ENCODE measurements at places on chromosomes 2 and 18.

- peaks cover 31% of the 10 kb centered on the region for H3K27me3 ChIP-seq
- no peaks in the 10 kb centered on the region for H3K4me1 ChIP-seq
- DNase-seq, result no peak
- H3K36me3 ChIP-seq, result no peaks in the 10 kb centered on the region
- no peak overlapping the region for H3K4me3 ChIP-seq
Measured at GRCh38 chr18:32287249-32287648, 97.4 kb downstream of the MEP1B start.

DNA sequence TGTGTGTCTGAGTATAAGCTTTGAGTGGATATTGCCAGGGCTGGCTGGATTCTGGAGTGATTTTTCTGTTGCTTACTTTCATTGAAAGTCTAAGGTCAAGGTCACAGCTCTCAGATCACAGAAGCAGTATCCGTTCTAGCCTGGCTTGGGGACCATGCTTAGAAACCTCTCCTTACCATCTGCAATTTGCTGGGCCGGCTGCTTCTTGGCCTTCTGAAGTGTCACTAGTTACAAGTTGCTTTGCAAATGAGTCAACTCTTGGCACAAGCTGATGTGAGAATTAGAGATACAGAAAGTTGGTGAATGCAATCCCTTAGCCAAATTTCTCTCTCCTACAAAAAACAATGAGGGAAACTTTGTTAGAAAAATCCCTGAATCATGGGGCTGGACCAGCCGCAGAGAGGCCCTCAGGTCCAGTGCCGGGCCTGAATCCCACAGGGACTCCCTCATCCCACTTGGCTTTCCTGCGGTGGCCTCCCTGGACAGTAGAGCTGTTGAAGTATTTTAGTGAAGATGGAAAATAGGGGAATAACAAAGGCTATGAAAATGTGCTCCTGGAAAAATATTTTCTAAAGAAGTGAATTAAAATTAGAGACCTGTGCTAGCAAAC, 92.7 kb upstream of the CNGA3 start:
- DNase-seq, result no peak
- no peak overlapping the region for H3K4me3 ChIP-seq
- no peak overlapping the region for H3K27ac ChIP-seq
- H3K27me3 ChIP-seq, result peaks cover 42% of the 10 kb centered on the region

GRCh38 chr2:6177811-6178210, 485.6 kb downstream of the SOX11 start:
- H3K4me3 ChIP-seq, result no peak overlapping the region
- no peak for DNase-seq
- no peaks in the 10 kb centered on the region for H3K4me1 ChIP-seq
- H3K36me3 ChIP-seq, result no peaks in the 10 kb centered on the region
- no peaks in the 10 kb centered on the region for H3K27me3 ChIP-seq
- no peak overlapping the region for H3K27ac ChIP-seq

- H3K4me1 ChIP-seq, result no peaks in the 10 kb centered on the region
- peaks cover 2% of the 10 kb centered on the region for H3K36me3 ChIP-seq
- H3K4me3 ChIP-seq, result no peak overlapping the region
- H3K27me3 ChIP-seq, result no peaks in the 10 kb centered on the region
Measured at GRCh38 chr2:14255135-14255820, 377.2 kb upstream of the LRATD1 start.

- H3K27me3 ChIP-seq, result peaks cover 51% of the 10 kb centered on the region
- no peak overlapping the region for H3K4me3 ChIP-seq
- H3K27ac ChIP-seq, result no peak overlapping the region
- H3K36me3 ChIP-seq, result no peaks in the 10 kb centered on the region
- no peak for DNase-seq
- no peaks in the 10 kb centered on the region for H3K4me1 ChIP-seq
Measured at GRCh38 chr2:229622495-229623355, 91.6 kb downstream of the DNER start.

GRCh38 chr2:235746257-235746934, 252.6 kb downstream of the AGAP1 start:
- H3K4me3 ChIP-seq, result no peak overlapping the region
- no peak for DNase-seq
- H3K36me3 ChIP-seq, result peaks cover 15% of the 10 kb centered on the region
- no peaks in the 10 kb centered on the region for H3K4me1 ChIP-seq

DNA sequence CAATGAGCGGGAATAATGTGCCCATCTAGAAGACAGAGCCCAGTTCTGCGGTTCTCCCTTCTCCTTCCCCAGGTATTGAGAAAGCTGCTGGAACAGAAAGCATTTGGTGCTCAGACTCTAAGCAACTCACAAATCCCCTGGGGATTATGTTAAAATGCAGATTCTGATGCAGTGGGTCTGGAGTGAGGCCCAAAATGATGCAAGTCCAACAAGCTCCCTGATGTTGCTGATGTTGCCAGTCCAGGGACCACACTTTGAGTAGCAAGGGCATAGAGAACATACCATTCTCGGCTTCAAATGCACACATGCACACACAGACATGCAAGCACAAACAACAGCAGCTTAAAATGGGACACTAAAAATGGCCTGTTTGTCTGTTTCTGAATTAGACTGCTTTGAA, 274.8 kb upstream of the NCKAP5 start:
- H3K27ac ChIP-seq, result no peak overlapping the region
- no peak for DNase-seq
- H3K4me1 ChIP-seq, result peaks cover 4% of the 10 kb centered on the region
- H3K27me3 ChIP-seq, result peaks cover 31% of the 10 kb centered on the region
- H3K36me3 ChIP-seq, result no peaks in the 10 kb centered on the region

GRCh38 chr2:74259191-74259590, 60.8 kb downstream of the MTHFD2 start:
- H3K4me1 ChIP-seq, result no peaks in the 10 kb centered on the region
- no peak for DNase-seq
- H3K27me3 ChIP-seq, result no peaks in the 10 kb centered on the region
- H3K4me3 ChIP-seq, result no peak overlapping the region

- no peak for DNase-seq
- H3K27ac ChIP-seq, result no peak overlapping the region
- H3K4me3 ChIP-seq, result no peak overlapping the region
- peaks cover 2% of the 10 kb centered on the region for H3K36me3 ChIP-seq
- H3K4me1 ChIP-seq, result no peaks in the 10 kb centered on the region
Measured at GRCh38 chr2:236093134-236093533, 75.1 kb downstream of the GBX2 start.

- DNase-seq, result no peak
- no peaks in the 10 kb centered on the region for H3K4me1 ChIP-seq
- no peaks in the 10 kb centered on the region for H3K36me3 ChIP-seq
- H3K4me3 ChIP-seq, result no peak overlapping the region
- no peak overlapping the region for H3K27ac ChIP-seq
Measured at GRCh38 chr2:27860111-27860510, 30.1 kb downstream of the RBKS start.

DNA sequence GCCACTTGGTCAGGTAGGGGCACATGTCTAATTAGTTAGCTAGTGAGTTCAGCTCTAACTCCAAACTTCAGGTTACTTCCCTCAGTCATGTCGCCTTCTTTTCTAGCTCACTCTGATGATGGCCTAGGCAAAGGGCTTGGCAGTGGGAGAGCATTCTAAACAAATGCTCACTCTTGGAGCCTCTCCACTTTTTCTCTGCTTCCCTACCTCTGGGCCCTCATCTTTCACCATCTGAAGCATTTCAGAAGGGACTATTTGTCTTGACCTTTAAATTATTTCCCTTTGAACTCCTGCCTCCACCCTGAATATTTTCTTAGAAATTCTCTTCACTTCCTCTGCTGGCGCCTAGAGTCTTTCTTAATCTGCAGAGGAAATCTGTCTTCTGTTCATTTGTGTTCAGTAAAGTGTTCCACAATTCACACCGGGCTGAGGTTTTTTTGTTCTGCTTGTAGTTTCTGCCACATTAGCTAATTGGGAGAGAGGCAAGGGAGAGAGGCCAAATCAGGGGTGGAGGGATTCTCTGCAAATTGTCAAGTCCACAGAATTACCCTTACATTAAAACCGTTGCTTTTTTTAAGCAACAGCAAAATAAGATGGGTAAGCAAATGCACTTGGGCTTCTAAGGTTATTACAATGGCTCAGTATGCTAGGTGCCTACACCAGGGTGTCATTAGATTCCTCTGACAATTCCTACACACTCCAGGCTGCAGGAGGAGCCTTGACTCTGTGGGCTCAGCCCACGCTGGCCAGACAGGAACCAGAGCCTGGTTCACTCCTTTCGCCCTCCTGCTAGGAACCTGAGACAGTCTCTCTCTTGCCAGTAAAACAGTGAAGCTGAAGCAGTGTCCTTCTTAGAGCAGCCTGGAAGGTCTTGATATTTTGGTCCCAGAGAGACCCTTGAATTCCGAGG, 5.5 kb downstream of the MSGN1 start:
- H3K27ac ChIP-seq, result no peak overlapping the region
- H3K27me3 ChIP-seq, result peaks cover 69% of the 10 kb centered on the region
- no peak for DNase-seq
- H3K36me3 ChIP-seq, result peaks cover 4% of the 10 kb centered on the region
- no peak overlapping the region for H3K4me3 ChIP-seq

DNA sequence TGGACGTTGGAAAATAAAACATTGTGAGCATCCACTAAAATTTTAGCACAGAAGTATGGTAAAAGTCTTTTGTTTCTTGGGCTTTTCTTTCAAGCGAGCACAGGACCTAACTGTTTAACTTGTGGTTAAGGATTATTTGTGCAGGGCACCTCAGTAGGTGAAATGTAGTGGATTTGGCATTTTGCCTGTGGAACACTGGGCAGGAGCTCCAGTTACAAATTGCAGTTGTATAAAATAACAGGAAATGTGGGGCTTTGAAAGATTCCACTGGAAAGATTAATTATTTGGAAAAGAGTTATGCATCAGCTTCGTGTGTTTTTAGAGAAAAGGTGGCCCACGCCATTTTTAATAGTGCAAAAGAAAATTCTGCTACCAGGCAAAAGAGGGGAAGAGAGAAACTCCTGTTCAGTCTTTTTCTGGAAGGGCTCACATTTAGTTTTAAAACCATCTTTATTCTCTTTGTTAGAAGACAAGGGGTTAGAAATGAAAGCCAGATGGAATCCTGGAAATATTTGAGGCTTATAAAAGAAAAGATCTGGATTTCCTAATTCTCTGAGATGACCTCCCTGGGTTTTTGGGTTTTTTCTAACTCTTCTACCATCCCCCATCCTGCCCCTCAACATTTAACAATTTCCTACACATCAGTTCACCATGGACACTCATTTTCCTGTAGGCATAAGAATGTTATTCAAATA, 144.3 kb upstream of the SERTAD2 start:
- peaks cover 10% of the 10 kb centered on the region for H3K27me3 ChIP-seq
- no peaks in the 10 kb centered on the region for H3K36me3 ChIP-seq
- no peaks in the 10 kb centered on the region for H3K4me1 ChIP-seq

DNA sequence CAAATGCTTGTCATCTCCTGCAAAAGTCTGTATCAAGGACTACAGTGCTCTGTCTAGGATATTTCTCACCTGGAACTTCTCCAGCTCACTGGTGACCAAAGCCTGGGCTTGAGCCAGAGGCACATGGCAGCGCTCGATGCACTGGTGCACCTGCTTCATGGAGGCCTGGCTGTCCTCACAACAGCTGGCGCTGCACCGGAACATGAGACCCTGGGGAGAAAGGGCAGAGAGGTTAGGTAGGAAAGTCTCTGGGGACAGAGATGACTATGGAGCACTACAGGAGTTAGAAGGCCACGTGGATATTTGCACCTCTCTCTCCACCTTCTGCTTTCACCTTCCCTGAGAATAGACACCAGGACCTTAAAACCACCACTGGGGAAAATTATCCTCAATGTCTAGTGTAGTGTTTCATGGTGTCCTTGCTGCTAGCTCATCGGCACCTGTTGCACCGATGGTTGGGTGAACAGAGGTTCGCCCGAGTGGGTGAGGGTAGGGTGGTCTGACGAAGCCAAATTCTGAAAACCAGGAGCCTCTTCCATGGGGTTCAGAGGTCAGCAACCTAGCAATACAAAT, 1.0 kb downstream of the FAM136A start:
- DNase-seq, result no peak
- peaks cover 31% of the 10 kb centered on the region for H3K36me3 ChIP-seq
- no peaks in the 10 kb centered on the region for H3K27me3 ChIP-seq
- peaks cover 16% of the 10 kb centered on the region for H3K4me1 ChIP-seq

GRCh38 chr2:119472749-119473148, 41.1 kb downstream of the TMEM37 start:
- no peak overlapping the region for H3K4me3 ChIP-seq
- peaks cover 3% of the 10 kb centered on the region for H3K36me3 ChIP-seq
- H3K27ac ChIP-seq, result no peak overlapping the region
- peaks cover 5% of the 10 kb centered on the region for H3K4me1 ChIP-seq
- H3K27me3 ChIP-seq, result peaks cover 11% of the 10 kb centered on the region

DNA sequence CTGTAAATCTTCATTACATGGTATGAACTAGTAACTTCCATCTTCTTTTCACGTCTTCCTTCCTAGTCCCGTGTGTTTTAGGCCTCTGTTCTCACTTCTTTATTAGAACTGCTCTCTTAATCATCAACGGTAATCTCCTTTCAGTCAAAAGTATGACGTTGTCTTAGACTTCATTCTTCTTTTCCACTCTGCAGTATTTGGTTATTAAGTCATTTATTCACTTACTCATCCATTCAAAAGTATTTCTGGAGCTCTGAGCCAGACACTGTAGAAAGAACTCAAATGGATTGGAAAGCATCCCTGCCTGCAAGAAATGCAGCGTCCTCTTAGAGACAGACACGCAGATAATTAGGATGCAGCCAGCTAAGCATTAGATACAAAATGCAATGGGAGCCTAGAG, 494.6 kb upstream of the NRP2 start:
- DNase-seq, result no peak
- H3K4me1 ChIP-seq, result no peaks in the 10 kb centered on the region
- no peak overlapping the region for H3K27ac ChIP-seq
- no peaks in the 10 kb centered on the region for H3K36me3 ChIP-seq
- no peaks in the 10 kb centered on the region for H3K27me3 ChIP-seq

DNA sequence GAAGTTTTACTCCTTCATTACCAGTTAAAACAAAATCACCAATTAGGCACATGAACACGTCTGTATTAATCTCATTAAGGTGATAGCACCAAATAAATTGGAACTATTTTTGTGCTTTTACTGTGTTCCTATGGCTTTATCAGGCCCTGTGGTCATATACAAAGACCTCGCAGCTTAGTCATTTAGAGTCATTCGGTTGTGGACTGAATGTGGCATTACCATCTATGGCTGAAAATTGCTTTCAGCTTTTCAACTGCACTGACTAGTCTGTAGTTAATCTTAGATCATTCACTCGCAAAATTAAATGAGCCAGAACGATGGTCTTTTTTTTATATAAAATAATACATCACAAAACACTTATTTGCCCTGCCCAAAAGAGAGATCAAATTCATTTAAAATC, 601.7 kb downstream of the NR4A2 start:
- H3K27me3 ChIP-seq, result no peaks in the 10 kb centered on the region
- no peaks in the 10 kb centered on the region for H3K4me1 ChIP-seq
- no peak for DNase-seq
- H3K27ac ChIP-seq, result no peak overlapping the region
- H3K4me3 ChIP-seq, result no peak overlapping the region

DNA sequence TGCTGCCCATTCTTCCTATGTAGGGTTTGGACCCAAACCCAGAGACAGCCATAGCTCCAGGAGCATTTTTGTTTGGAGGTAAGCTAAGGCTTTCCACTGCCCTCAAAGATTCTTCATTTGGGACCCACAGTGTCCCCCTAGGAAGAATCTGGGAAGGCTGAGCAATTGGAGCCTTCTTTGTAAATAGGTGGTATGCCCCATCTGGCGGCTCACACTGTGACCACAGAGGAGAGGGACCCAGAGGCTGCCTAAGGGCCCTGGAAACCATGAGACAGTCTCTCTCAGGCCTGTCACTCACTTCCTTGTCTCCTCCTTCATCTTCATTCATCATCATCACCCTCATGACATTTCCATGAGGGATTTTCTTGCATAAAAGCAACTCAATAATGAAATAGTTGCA, 215.4 kb upstream of the OSR1 start:
- H3K27ac ChIP-seq, result no peak overlapping the region
- H3K4me3 ChIP-seq, result no peak overlapping the region
- H3K36me3 ChIP-seq, result no peaks in the 10 kb centered on the region
- H3K4me1 ChIP-seq, result no peaks in the 10 kb centered on the region
- DNase-seq, result no peak
